ENCODE measurements at places on chromosomes 13 and 19.

GRCh38 chr13:42574435-42575311 lies 721 bp downstream of the TNFSF11 start:
- no peak for DNase-seq

DNA sequence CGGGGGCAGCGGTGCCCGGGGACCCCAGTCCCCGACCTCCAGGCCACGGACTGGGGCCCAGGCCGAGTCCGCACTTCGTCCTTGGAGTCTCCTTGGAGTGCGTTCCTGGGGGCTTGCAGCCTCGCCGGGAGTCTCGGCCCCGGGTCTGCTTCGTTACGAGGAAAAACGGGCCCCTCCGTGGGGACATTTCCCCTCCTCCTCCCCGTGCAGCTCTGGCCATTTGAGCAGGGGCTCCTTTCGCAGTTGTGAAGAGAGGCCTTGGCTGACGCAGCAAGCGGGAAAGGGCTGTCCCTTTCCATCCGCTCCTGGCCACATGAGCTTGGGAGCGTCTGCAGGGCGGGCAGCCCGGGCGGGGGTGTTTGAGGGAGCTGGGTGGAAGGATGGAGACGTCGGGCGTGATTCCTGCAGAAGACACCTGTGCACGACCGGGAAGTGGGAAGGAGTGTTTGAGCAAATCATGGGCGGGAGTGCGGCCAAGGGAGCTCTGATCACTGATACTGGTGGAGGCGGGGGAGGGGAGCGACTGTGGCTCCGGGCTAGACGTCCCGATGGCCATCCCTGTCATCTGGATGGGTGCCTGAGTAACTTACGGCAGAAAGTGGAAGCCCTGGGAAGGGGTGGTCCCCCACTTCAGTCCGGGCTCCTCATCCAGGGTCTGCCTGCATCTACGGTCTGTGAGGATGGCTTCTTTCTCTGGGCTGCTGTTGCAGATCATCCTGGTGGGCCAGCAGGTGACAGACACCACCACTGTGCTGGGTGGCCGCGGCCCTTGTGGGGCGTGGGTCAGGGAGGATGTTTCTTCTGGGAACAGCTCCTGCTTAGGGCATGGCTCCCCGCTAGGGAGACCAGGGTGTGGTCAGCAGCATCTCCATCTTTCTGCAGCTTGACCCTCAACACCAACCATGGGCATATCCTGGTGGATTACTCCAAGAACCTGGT lies 736 bp downstream of the GPI start:
- DNase-seq = peak; percentile 69

- no peak for DNase-seq
These were observed 929 bp upstream of the TNFSF13B start for GRCh38 chr13:108268466-108269112.

GRCh38 chr13:111168107-111168506 lies 53.0 kb downstream of the ARHGEF7 start:
- DNase-seq = no peak

DNA sequence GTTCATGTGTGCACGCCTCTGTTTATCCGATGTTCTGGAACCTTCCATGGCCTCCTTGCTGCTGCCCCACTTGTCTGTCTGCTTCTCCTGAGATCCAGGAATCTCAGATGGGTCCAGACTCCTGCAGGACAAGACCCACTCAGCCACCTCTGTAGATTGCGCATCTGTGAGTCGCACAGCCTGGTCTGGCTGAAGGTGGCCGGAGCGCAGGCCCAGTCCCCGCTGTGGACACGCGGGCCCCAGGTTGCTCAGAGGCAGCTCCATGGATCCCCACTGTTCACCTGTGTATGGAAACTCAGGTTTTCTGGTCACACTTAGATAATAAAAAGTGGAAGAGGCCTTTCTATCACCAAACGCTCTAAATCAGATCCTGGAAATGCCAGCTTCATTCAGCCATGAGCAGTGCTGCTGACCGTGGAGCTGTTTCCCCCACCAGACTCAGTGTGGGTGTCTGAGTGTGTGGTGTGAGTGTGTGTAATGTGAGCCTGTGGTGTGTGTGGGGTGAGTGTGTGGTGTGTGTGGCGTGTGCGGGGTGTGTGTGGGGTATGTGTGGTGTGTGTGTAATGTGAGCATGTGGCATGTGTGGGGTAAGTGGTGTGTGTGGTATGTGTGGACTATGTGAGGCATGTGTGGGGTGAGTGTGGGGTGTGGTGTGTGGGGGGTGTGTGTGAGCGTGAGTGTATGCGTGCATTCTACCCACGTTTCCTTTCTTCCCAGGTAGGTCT lies 59.5 kb downstream of the MCF2L start:
- no peak for DNase-seq

DNA sequence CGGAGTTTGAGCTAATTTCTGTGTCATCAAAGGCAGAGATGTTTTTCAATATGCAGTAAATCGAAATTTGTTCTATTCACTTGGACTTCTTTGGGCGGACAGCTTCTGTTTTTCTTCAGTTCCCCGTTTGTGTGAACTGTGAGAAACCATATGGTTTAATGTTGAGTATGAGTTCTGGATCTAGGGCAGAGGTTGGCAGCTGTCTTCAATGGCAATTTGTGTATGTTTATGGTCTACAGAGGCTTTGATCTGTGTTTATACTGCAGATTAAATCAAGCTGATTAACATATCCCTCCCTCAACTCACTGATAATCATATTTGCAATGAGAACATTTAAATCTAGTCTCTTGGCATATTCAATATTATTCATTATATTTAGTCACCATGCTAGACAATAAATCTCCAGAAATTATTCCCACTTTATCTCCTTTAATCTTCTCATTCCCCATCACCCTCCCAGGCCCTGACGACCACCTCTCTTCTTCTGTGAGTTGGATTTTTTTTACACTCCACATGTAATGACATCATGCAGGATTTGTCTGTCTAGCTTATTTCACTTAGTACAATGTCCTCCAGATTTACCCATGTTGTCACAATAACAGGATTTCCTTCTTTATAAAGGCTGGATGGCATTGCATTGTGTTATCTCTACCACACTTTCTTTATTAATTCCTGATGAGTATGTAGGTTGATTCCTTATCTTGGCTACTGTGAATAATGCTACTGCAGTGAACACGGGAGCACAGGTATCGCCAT lies 9.0 kb downstream of the ZNF331 start:
- no peak for DNase-seq

- DNase-seq = no peak
These were observed 475.8 kb upstream of the NBEA start for GRCh38 chr13:34466301-34466700.

- DNase-seq = no peak
These were observed 11.3 kb downstream of the FBXO27 start for GRCh38 chr19:39021063-39021462.

GRCh38 chr13:24627946-24628345 lies 52.3 kb upstream of the ATP12A start:
- no peak for DNase-seq

GRCh38 chr13:110054041-110054440 lies 252.9 kb downstream of the COL4A1 start:
- no peak for DNase-seq

GRCh38 chr13:30934381-30934780 lies 1.9 kb downstream of the TEX26 start:
- DNase-seq = no peak

GRCh38 chr19:51627491-51628138 lies 2.6 kb downstream of the SIGLEC5 start:
- no peak for DNase-seq

GRCh38 chr13:30905932-30906383 lies at the start of gene MEDAG:
MEDAG (plus strand) TSS chr13:30906271; CDS start chr13:30906516, 245 bp downstream.
- DNase-seq = no peak

DNA sequence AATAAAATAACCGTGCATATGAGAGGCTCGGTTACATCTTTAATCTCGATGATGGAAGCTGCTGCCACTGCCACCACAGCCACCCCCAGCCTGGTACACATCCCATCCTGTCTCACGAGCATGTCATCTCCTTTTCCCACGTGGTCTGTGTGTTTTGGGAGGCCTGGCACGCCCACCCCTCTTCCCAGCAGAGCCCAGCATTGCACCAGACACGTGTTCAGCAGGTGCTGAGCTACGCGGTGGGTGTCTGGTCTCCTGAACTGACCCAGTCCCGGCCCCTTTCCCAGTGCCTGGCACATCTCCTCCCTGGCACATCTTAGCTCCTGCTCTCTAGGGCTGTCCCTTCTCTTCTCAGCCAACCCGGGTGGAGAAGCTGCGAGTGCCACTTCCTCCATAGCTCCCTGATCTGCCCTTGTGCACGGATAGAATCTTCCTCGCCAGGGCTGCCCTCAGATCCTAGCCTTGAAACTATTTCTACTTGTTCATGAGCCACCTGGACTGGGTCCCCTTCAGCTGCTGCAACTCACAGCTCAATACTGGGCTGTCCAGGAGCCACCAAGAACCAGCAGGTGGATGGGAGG lies 36.8 kb upstream of the ZNF536 start:
- no peak for DNase-seq

- DNase-seq = no peak
These were observed 122.6 kb downstream of the TNFRSF19 start for GRCh38 chr13:23692816-23693215.

DNA sequence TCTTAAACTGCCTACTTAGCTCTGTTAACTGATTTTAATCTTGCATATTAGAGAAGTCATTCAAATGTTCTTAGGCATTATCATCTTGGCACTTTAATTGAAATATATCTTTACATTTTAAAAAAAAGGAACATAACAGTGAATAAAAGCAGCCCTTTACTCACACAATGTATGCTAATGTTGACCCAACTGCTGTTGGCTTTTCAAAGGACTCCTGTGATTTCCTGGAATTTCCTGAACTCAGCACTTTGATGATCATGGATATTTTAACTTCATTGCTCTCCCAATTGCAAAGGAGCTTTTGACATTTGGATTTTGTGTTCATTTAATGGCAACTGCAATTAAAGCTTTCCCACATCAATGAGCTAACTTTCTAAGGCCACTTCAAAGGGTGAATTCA lies 1230.3 kb downstream of the DIAPH3 start:
- no peak for DNase-seq

DNA sequence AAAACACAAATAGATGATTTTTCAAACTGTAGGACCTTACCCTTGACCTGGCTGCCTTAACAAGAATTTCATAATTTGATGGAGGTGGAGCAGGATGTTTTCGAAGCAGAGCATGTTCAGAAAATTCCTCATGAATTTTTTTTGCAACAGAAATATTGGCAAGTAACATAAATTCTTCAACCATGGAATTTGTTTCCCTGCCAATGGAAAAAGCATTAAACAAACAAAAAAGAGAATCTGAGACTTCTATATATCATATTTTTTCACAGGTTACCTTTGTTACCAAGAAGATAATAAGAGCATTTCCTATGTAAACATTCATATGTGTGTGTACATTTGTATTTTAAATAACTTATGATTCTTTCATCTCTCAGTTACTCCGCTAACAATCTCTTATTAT lies 18.3 kb downstream of the DIS3 start:
- no peak for DNase-seq

All from G401 (cell line).